Osteoblast (primary cell): ENCODE measurements at places on chromosomes 16 and 17.

- no peak overlapping the region for H3K27ac ChIP-seq
- no peak overlapping the region for H3K4me3 ChIP-seq
- H3K27me3 ChIP-seq: no peaks in the 10 kb centered on the region
- H3K4me1 ChIP-seq: peaks cover 3% of the 10 kb centered on the region
- H3K36me3 ChIP-seq: peaks cover 2% of the 10 kb centered on the region
Measured at GRCh38 chr16:15452246-15452855, 18.0 kb downstream of the BMERB1 start.

DNA sequence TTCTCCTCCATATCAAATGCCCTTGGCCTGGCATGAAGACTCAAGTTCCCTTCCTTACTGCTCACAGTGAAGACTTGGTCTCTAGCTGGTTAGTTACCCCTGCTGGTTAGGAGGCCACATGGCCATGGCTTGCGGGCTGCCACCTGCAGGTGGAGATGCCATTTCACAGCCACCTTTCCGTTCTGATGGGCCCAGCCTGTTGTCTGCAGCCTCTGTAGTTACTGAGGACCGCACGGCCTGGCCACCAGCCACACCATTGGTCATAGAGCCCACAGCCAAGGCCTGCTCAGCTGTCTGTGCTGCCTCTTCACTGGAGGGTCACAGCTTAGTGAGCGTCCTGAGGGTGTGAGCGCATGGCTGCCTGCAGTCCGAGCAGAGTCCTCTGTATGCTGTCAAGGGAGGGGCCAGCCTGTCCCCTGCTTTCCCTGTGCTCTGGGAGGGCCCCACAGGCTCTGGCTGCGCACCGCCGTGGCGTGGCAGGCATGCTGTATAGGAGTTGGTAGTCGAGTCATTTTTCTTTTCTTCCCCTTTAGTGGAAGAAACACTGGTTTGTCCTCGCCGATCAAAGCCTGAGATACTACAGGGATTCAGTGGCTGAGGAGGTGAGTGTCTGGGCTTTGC lies 59.2 kb downstream of the PLD6 start:
- peak; percentile 25 for DNase-seq
- peaks cover 31% of the 10 kb centered on the region for H3K4me1 ChIP-seq
- peak overlapping the region; percentile 63 for H3K27ac ChIP-seq
- H3K27me3 ChIP-seq: no peaks in the 10 kb centered on the region
- peaks cover 70% of the 10 kb centered on the region for H3K36me3 ChIP-seq

DNA sequence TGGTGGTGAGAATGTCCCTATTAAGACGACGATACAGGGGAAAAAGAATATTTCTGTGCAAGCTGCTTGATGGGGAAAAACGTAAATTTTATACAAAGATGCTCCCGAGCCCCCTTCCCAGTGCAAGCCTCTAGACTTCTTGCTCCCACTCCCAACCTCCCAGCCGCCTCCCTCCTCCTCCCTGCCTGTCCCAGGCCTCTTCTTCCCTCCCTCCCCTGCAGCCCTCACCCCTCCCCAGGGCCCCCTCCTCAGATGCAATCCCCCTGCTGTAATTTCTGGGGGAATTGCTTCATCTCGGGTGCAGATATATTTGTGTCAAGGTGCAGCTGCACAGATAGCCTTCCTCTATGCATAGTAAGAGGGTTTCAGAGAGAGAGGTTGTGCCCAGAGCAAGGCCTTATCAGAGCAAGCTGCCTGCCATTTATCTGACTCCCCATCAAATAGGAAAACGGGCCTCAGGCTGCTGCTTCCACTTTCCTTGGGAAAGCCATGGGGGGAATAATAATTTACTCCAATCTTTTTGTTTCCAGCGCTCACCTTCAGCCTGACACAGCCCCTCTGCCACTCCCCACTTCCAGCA lies 47.4 kb upstream of the LHX1 start:
- no peak for DNase-seq
- H3K4me3 ChIP-seq: no peak overlapping the region
- no peak overlapping the region for H3K27ac ChIP-seq
- no peaks in the 10 kb centered on the region for H3K36me3 ChIP-seq

GRCh38 chr16:47592232-47592631 lies 131.1 kb downstream of the PHKB start:
- no peaks in the 10 kb centered on the region for H3K27me3 ChIP-seq
- no peak for DNase-seq
- no peaks in the 10 kb centered on the region for H3K4me1 ChIP-seq
- no peak overlapping the region for H3K4me3 ChIP-seq
- H3K27ac ChIP-seq: no peak overlapping the region
- peaks cover 12% of the 10 kb centered on the region for H3K36me3 ChIP-seq

- H3K27ac ChIP-seq: no peak overlapping the region
- H3K4me1 ChIP-seq: no peaks in the 10 kb centered on the region
- H3K27me3 ChIP-seq: no peaks in the 10 kb centered on the region
Measured at GRCh38 chr17:73510981-73511718, 133.1 kb downstream of the SDK2 start.
